Activated CD4-positive, alpha-beta T cell treated with anti-CD3 and anti-CD28 coated beads, Interleukin-2, amount 10 ng/mL, durations not matched to agents 24 days and 14 days (primary cell): ENCODE measurements at places on chromosomes 11 and 22. TPM values are rescaled to one million over a fixed set of nuclear protein-coding genes. Genes with fewer than 3 reads are reported as not detected.

IGLL1 gene
- total RNA-seq: not detected in 2 replicates

DNA sequence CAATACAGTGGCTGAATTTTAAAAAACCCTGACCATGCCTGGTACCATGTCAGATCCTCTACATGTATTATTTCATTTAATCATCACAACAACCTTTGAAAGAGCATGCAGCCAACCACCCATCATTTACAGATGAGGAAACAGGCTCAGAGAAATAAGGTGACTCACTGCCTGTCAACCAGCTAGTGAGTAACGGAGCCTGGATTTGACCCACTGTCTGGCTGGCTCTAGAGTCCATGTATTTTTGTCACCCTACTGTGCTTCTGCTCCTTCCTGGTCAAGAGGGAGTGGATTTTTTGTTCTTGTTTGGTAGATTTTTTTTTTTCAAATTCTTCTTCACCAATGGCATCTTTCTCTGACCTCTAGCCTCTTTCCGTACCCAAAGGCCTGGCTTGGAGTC lies 77.4 kb downstream of the CWC15 start:
- peaks cover 8% of the 10 kb centered on the region for H3K27me3 ChIP-seq
- H3K36me3 ChIP-seq: no peaks in the 10 kb centered on the region
- DNase-seq: peak; percentile 19
- H3K27ac ChIP-seq: no peak overlapping the region
- no peak overlapping the region for H3K4me3 ChIP-seq

- no peak for DNase-seq
- H3K4me1 ChIP-seq: no peaks in the 10 kb centered on the region
- H3K4me3 ChIP-seq: no peak overlapping the region
- H3K27me3 ChIP-seq: no peaks in the 10 kb centered on the region
These were observed 49.0 kb upstream of the BID start for GRCh38 chr22:17823226-17823625.

DNA sequence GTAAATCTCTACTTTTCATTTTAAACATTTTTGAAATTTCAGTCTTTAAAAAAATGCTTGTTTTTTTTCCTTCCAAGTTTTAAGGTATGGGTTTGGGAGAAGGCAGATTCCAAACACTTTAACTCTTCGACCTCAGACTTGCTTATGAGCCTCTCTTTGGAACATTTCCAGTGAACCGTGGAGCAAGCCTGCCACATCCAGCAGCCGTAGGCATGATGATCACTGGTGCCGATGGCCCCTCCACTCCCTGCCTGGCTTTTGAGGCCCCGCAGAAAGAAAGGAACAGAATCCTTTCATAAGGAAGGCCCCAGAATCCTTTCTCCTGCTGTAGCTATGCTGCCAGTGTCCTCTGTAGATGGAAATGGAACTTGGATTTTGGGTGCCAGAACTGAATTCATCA lies 50.7 kb downstream of the BMAL1 start:
- H3K36me3 ChIP-seq: peaks cover 23% of the 10 kb centered on the region
- no peak overlapping the region for H3K4me3 ChIP-seq
- no peak overlapping the region for H3K27ac ChIP-seq

GRCh38 chr11:10400856-10401255 lies 54.2 kb upstream of the AMPD3 start:
- DNase-seq: peak; percentile 37
- peaks cover 12% of the 10 kb centered on the region for H3K27me3 ChIP-seq
- peaks cover 6% of the 10 kb centered on the region for H3K4me1 ChIP-seq
- no peak overlapping the region for H3K27ac ChIP-seq

NEU3 gene
- 15.1 and 16.3 TPM in 2 replicates for total RNA-seq

- peaks cover 2% of the 10 kb centered on the region for H3K27me3 ChIP-seq
- H3K27ac ChIP-seq: no peak overlapping the region
- no peaks in the 10 kb centered on the region for H3K36me3 ChIP-seq
- H3K4me1 ChIP-seq: no peaks in the 10 kb centered on the region
- no peak for DNase-seq
These were observed 65.8 kb downstream of the LRRC32 start for GRCh38 chr11:76604626-76605241.

DNA sequence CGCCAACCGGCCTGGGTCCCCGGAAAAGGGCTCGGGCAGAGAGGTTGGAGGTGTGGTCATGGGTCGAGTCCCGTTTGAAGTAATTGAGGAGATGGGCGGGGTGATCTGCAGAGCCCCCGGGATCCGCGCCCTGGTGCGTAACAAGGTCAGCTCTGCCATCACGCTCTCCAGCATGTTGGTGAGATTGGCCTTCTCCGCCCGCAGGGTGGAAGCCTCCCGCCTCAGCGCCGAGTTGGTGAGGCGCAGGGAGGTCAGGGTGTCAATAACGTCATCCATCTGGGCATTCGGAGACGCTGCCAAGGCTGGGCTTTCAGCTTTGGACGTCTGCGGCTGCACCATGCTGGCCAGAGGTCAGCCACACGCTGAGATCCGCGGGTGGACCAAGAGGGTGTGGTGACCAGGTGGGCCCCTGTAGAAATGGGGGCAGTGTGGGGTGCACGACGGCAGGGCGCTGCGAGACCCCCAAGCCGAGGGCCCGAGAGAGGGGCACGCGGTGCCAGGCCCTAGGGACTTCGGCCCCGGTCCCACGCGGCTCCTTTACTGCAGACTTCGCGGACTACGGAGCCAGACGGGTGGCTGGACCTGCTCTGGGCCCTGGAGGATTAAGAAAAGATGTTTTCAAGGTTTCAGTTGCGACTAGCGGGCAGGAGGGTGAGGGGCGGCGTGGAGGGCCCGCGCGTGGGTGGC lies 672 bp downstream of the RTL6 start:
- peak overlapping the region; percentile 24 for H3K4me3 ChIP-seq
- peaks cover 4% of the 10 kb centered on the region for H3K27me3 ChIP-seq
- H3K36me3 ChIP-seq: peaks cover 2% of the 10 kb centered on the region

DNA sequence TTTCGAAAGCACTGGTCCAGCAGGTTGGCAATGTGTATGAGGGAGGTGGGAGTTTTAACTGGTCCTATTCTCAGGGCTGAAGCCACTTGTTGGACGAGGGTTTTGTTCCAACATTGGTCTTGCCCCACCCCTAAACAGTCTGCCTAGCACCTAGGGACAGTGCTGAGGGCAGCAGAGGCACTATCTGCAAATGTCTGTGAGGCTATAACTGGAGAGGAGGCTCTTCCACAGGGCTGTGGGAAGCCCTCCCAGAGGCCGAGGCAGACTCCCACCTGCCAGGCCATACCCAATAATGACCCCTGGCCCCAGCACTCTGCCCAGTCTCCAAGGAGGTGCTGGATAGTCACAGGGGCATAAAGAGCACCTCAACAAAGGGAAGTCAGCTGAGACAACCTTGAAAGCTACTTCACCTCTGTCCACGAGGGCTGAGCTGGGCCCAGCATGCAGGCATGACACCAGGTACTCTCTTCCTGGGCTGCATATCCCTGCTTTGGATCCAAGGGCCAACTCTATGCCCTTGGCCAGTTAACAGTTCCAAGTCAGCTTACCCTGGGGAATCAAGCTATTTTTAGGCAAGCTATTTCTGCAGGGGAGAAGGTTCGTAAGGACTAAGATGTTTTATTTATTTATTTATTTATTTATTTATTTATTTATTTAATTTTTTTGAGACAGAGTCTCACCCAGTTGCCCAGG lies 40.2 kb upstream of the SLC25A1 start:
- H3K27me3 ChIP-seq: no peaks in the 10 kb centered on the region
- H3K4me3 ChIP-seq: no peak overlapping the region
- DNase-seq: no peak
- H3K36me3 ChIP-seq: no peaks in the 10 kb centered on the region

EMID1 gene
- total RNA-seq: not detected in 2 replicates

- peak overlapping the region; percentile 14 for H3K4me3 ChIP-seq
- peak overlapping the region; percentile 85 for H3K27ac ChIP-seq
- DNase-seq: no peak
- H3K27me3 ChIP-seq: no peaks in the 10 kb centered on the region
These were observed 3.0 kb downstream of the ATL3 start for GRCh38 chr11:63667995-63668795.

- no peak overlapping the region for H3K4me3 ChIP-seq
- DNase-seq: no peak
- peaks cover 2% of the 10 kb centered on the region for H3K36me3 ChIP-seq
- peaks cover 14% of the 10 kb centered on the region for H3K4me1 ChIP-seq
- H3K27ac ChIP-seq: no peak overlapping the region
These were observed 3.7 kb downstream of the TBX1 start for GRCh38 chr22:19764299-19764593.

STK33 gene
- 0.57 and 0.63 TPM in 2 replicates for total RNA-seq

DNA sequence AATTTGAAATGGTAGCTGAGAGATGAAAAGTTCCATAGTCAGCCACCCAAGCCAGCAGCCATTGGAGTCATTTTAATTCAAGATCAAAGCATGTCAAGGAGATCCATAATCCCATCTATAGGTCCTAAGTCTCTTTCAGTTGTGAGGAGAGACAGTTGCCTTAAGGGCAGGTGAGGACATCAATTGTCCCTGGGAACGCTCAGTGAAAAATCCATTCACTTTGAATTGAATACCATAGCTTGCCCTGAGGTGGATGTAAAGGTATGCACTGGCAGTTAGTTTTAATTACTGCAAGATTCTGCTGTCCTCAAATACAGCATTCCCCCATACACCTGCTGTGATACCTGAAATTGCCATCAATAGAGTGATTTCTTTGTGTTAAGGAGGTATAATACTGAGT lies 25.3 kb upstream of the TBCEL start:
- H3K4me1 ChIP-seq: peaks cover 2% of the 10 kb centered on the region
- no peak for DNase-seq
- H3K36me3 ChIP-seq: no peaks in the 10 kb centered on the region
- H3K27me3 ChIP-seq: peaks cover 18% of the 10 kb centered on the region

CARNS1 gene
- total RNA-seq: 0.77 and 0.83 TPM in 2 replicates

- peak overlapping the region; percentile 45 for H3K27ac ChIP-seq
- no peaks in the 10 kb centered on the region for H3K27me3 ChIP-seq
- peaks cover 80% of the 10 kb centered on the region for H3K4me1 ChIP-seq
- peak; percentile 91 for DNase-seq
These were observed 33.8 kb downstream of the OR2AG2 start for GRCh38 chr11:6737872-6738466.

- DNase-seq: no peak
- no peaks in the 10 kb centered on the region for H3K36me3 ChIP-seq
- no peaks in the 10 kb centered on the region for H3K27me3 ChIP-seq
These were observed 9.7 kb downstream of the GRIA4 start for GRCh38 chr11:105619556-105619955.

- no peaks in the 10 kb centered on the region for H3K27me3 ChIP-seq
- DNase-seq: no peak
- peak overlapping the region; percentile 12 for H3K4me3 ChIP-seq
- peaks cover 67% of the 10 kb centered on the region for H3K4me1 ChIP-seq
These were observed 13.2 kb downstream of the RGL4 start for GRCh38 chr22:23704062-23704461.

GRCh38 chr22:27682437-27682836 lies 119.1 kb downstream of the MN1 start:
- H3K4me3 ChIP-seq: no peak overlapping the region
- H3K4me1 ChIP-seq: no peaks in the 10 kb centered on the region
- no peak for DNase-seq
- no peaks in the 10 kb centered on the region for H3K36me3 ChIP-seq
- H3K27me3 ChIP-seq: no peaks in the 10 kb centered on the region

DNA sequence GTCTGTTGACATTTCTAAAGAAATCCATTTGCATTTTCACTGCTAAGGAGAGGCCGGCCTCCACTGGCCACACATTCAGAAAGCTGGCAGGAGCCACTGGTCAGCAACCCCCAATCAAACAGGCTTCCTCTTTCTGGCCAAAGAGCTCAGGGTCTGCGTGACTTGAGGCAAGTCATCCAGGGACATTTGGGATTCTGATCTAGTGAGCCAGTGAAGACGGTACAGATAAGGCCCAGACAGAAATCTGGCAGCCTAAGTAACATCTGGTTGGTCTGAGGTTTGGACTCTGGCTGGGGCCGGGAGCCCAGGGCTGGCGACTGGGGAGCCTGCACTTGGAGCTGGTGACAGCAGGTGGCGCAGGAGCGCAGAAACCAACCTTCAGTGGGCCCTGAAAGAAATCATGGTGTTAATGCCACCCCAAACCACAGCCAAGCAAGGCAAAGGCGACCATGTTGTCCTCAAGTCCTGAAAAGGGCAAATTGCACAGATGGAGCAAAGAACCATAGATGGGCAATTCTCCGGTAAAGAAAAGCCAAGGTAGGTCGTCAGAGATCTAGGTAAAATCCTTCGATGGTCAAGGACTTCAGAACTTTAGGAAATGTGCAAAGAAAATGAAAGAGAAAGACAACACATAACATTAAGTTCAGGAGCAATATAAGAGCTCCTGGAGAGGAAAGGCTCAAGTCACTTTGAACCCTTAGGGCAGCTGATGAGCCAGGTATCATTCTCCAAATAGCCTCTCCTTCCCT lies 99.4 kb upstream of the BLID start:
- H3K4me1 ChIP-seq: no peaks in the 10 kb centered on the region
- no peaks in the 10 kb centered on the region for H3K36me3 ChIP-seq
- H3K4me3 ChIP-seq: no peak overlapping the region
- H3K27ac ChIP-seq: no peak overlapping the region

P2RY6 gene
- total RNA-seq: not detected in 2 replicates

- H3K27ac ChIP-seq: no peak overlapping the region
- H3K27me3 ChIP-seq: no peaks in the 10 kb centered on the region
These were observed 54.9 kb upstream of the BLID start for GRCh38 chr11:122170815-122171475.

CALCA gene
- not detected in 2 replicates for total RNA-seq

DNA sequence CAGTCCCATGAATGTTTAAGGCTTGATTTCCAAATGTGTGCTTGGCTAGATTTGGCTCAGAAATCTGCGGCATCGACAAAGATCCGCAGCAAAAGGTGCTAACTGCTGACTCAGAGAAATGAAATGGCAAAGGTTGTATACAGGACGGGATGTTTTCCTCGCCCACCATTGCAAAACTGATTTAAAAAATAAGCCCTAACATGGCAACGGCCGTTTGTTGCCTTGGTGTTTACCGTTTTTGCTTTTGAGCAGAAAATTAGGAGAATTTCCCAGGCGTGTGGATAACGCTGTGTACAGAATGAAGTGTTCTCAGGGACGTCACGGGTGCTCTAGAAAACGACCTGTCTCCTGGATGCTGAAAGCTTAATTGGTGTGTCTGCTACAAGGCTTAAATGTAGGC lies 70.2 kb downstream of the ARHGAP8 start:
- H3K27ac ChIP-seq: no peak overlapping the region
- no peak overlapping the region for H3K4me3 ChIP-seq
- H3K36me3 ChIP-seq: no peaks in the 10 kb centered on the region
- DNase-seq: no peak
- no peaks in the 10 kb centered on the region for H3K4me1 ChIP-seq

OR4D5 gene
- not detected in 2 replicates for total RNA-seq
